ENCODE measurements at places on chromosomes 12 and 14.

DNA sequence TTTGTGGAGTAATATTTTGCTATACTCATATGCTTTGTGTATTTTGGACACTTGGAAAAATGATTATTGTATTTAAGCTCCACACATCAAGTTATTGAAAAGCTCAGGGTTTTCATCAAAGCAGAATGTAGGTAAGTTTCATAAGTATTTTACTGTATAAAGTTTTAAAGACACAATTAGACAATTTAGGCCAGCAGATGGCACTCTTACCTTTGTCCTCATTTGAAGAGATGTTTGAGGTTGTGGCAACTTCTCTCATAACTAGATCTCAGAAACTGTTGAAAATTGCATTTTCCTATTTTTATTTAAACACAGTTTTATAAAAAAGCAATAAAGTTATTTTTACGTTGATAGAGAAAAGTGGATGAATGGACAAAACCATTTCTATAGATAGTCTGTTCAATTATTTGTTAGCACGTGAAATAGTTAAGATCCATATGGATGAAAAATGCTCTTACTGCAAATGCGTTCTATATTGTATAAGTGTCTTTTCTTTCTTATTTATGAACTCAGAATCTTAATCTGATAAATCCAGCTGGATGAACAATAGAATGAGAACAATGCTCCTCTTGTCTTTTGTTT lies 300.0 kb downstream of the AEBP2 start:
- peak; percentile 84 for DNase-seq

- no peak for DNase-seq
Measured at GRCh38 chr12:16187660-16188059, 89.8 kb downstream of the SLC15A5 start.

DNA sequence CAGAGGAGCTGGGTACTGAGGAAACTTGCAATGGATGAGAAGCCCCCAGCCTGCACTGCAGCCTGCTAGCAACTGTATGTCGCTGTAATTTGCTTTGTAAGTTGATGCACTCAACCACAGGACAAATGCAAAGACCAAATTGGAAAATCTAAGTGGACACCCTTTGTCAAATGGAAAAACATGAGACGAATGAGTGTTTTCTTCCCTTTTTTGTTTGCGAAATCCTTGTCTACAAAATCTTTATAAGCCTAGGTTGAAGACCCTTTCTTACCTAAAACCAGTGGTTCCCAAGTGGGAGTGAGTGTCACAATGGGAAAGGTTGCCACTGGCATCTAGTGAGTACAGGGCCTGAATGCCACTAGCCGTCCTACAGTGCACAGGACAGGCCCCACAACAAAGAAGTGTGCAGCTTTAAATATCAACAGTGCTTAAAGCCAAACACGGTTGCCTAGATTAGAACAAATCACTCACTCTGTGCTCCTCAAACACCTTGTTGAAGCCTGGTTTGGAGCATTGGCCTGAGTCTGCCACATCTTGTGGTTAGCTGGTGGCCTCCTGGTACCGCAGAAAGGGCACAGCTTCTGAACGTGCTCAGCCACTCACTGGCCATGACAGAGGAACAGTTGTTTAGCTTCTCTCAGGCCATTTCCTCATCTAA lies 7.6 kb upstream of the VASH1 start:
- DNase-seq = no peak

- no peak for DNase-seq
Measured at GRCh38 chr12:55696796-55697462, 10.8 kb downstream of the ITGA7 start.

Measured in hematopoietic multipotent progenitor cell (in vitro differentiated cells).